Frontal cortex (tissue), 4 donors: ENCODE measurements at places on chromosomes 7 and 10. TPM values are rescaled to one million over a fixed set of nuclear protein-coding genes. Genes with fewer than 3 reads are reported as not detected.

DNA sequence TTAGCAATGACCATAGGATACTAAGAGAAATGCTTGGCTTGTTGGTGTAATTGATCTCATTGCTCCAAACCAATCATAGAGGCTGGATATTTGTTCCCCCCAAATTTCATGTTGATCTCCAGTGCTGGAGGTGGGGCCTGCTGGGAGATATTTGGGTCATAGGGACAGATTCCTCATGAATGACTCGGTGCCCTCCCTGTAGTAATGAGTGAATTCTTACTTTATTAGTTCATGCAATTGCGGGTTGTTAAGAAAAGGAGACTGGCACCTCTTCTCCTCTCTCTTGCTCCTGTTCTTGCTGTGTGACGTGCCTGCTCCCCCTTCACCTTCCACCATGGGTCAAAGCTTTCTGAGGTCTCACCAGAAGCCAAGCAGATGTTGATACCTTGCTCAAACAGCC, 630.1 kb downstream of the CALN1 start:
- DNase-seq: no peak

Gene CTAGE4
- 0.41 TPM for total RNA-seq

DNA sequence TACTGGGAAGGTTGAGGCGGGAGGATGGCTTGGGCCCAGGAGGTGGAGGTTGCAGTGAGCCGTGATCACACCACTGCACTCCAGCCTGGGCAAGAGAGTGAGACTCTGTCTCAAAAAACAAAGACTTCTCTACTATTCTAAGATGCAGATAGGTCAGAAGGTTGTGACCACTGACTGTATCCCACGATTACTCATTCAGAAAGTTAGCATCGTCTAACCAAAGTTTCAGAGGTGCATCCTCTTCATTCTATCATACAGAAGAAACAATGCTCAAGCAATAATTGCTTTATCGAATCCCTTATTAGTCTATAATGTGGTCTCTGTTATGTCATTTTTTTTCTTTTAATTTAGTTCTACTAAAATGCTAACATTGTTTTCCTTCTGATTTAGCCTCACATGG, 348.7 kb upstream of the LRGUK start:
- no peak for DNase-seq

- no peak for DNase-seq
These were observed 938.0 kb downstream of the SORCS3 start for GRCh38 chr10:105579112-105579511.

- no peak for DNase-seq
These were observed 99.7 kb upstream of the IFRD1 start for GRCh38 chr7:112350585-112350984.

Gene SLC25A40
- total RNA-seq: 14.3 TPM

GRCh38 chr10:124004663-124005004, 88.8 kb downstream of the CHST15 start:
- DNase-seq: no peak

GRCh38 chr7:593324-594115, 73.9 kb upstream of the PDGFA start:
- DNase-seq: no peak

DNA sequence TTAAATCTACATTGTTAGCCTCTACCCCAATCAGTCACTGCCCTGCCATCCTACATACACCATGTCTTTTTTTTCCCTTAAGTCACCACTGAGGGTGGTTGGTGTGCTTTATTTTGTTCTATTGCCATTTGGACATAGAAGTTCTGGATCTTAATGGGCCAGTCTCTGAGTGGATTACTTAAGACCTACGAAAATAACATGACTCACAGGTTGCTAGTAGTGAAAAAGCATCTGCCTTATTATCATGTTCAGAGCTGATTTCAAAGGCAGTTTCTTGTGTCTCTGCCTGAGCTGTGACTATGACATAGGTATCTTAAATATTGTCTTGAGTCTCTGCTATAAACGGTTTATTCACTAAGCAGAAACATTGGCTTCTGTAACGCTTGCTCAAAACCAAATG, 410.8 kb downstream of the MDFIC start:
- DNase-seq: no peak

DNA sequence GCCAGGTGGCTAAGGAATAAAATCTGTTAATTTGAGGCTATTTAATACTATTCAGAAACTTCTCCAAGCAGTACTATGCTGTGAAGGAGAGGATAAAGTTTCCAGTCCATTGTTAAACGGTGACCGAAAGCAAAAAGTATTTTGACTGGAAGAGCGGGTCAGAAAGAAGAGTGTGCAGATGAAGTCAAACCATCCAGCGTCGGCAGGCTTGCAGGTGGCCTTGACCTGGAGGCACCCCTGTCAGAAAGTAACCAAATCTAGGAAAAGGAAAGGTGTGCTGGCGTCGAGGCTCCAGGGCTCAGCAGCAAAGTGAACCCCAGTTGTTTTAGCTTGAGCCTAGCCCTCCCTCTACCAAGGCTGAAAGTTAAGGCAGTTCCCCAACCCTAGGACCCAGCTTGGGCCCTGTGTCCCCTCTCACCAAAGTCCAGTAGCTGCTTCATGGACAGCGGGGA, 544 bp downstream of the PDK4 start:
- no peak for DNase-seq

Gene GPR15LG
- not detected for total RNA-seq

Gene GIMAP8
- total RNA-seq: 1.6 TPM

Gene PKD2L1
- total RNA-seq: not detected

- DNase-seq: no peak
These were observed 1.0 kb upstream of the UBN2 start for GRCh38 chr7:139230023-139230422.

Gene PDK4
- total RNA-seq: 2.9 TPM

DNA sequence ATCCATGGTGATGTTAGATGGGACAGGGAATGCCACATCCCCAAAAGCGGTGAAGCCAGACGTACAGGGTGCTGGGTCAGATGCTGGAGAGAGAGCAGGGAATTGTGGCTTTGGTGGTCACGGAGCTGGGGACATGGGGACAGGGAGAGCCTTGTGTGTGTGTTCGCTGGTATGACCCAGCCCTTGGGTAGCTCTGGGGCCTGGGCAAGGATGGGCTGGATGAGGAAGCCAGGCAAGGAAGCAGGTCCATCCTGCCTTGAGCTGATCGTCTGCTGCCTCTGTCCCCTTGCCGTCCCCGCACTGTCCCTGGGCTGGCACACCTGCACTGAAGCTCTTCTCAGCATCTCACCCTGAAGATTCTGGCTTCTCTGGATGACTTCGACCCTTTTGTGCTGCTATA, 15.4 kb upstream of the CLDN4 start:
- no peak for DNase-seq

DNA sequence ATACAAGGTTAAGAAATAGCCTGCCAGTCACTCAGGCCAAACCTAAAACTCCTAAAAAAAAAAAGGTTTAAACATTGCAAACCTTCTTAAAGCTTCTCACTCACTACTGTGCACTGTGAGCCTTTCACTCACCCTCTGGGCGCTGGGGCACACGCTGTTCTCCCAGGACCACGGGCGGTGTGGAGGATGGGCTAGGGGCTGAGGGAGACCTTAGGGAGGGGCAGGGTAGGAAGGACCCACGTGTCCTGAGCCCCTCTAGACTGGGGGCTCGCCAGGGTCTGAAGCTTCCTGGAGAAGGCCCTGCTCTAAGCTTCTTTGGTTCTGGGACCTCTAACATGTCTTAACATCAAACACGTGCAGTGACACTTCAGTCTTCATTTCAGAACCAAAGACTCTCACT, 569.8 kb downstream of the DNAJB6 start:
- no peak for DNase-seq

DNA sequence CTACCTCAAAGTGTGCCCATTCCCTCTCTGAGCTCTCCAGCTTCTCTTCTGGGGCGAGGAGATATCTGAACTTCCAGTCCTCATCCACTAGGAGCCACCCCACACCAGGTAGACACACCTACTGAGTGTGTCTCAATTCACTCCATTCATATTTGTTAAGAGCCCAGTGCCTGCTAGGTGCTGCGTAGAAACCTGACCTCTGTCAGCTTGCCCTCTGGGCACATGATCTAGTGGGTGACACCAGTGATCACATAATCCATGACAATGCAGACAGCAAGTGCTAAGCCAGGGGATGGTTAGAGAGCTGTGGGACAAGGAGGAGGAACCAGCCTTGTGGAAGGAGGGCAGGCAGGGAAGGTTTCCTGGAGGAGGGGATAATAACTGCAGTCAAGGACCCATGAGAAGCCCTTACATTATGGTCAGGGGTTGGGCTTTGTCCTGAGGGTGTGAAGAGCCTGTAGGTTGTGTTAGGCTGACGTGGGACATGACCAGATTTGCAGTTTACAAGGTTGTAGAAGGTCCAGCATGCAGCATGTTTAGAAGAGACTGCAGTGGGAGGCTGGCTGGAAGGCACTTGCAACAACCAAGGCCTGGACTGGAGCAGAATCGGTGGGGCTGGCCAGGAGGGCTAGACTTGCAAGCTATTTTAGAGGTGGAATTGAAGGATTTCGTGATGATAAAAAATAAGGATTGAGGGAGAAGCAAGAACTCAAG, 81.8 kb downstream of the COL13A1 start:
- no peak for DNase-seq

GRCh38 chr7:142409471-142409870, 151.6 kb upstream of the PRSS58 start:
- DNase-seq: no peak

GRCh38 chr7:70598976-70599375, 533.0 kb upstream of the GALNT17 start:
- no peak for DNase-seq

GRCh38 chr7:135537453-135537852, 20.3 kb upstream of the NUP205 start:
- DNase-seq: no peak

GRCh38 chr10:57314046-57314445, 953.0 kb upstream of the ZWINT start:
- DNase-seq: no peak

DNA sequence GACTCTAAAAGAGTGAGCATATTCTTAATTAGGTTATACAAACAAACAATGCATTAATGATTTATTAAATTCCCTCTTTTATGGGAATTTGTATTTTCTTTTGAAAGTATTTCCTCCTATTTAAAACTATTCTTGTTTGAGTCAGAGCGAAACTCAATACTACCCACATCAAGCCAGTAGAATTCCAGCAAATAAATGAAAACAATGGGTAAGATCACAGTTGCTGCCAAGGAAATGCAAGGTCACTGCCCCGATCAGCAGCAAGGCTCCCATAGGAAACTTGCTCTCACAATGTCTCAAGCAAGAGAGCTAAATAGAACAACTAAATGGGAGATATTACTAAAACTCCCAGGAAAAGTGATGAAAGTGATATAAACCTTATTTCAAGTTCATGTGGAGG, 206.3 kb downstream of the THSD7A start:
- no peak for DNase-seq

DNA sequence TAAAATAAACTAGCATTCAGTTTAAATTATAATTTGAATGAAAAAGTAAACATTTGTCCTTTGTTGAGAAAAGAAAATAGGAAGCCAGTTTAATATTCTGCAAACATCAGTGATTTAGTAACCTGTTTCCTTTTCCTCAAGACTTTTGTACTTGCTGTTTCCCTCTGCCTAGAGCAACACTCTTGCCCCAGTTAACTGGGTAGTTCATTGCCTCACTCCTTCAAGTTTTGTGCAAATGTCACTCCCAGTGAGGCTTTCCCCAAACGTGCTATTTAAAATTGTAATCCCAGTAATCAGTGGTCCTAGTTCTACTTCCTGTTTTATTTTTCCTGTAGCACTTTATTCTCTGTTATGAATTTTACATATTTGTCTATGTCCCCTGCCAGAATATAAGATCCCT, 23.8 kb downstream of the DLD start:
- DNase-seq: no peak

DNA sequence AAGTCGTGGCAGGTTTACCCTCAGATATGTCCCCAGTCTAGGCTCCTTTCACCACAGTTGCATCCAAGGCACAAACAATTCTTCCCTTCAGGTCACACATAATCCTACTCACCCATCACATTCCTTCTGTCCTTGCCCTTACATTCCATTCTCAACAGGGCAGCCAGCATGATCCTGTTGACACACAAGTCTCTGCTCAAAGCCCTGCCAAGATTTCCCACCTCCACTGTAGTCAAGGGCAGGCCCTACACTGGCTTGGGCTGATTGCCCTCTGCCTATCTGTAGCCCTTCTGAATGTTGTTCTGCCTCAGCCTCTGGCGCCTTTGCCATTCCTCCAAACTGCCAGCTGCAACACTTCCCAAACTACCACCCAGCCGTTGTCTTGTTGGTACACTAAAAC, 187.9 kb upstream of the AKR1E2 start:
- DNase-seq: no peak

GRCh38 chr10:58177362-58177947, 90.2 kb downstream of the IPMK start:
- DNase-seq: peak; percentile 11

Gene VWA2
- 2.9 TPM for total RNA-seq

- DNase-seq: no peak
These were observed 42.0 kb downstream of the GNA12 start for GRCh38 chr7:2802101-2802500.

DNA sequence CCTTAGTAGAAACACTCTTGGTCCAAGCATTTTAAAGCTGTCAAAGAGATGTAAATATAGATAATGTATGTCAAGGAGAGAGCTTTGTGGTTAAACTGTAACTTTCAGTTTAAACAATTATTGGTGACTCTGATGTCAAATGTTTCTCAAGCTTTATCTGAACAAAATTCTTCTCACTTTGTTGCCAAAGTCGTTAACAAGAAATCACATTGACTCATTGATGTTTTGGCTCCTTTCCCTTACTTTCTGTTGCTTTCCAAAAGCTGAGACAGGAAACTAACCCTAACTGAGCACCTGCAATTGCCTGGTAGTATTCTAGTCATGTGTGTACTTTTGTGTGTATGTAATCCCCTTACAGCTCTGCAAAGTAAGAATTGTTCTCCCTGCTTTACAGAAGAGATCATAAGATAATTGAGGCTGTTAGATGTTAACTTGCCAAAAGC, 108.5 kb downstream of the CFTR start:
- no peak for DNase-seq

GRCh38 chr10:78933828-78934531, 134.8 kb upstream of the ZMIZ1 start:
- DNase-seq: no peak

GRCh38 chr7:34656041-34656440, 2.0 kb upstream of the NPSR1 start:
- no peak for DNase-seq

Gene ITPRID1
- 1.2 TPM for total RNA-seq

DNA sequence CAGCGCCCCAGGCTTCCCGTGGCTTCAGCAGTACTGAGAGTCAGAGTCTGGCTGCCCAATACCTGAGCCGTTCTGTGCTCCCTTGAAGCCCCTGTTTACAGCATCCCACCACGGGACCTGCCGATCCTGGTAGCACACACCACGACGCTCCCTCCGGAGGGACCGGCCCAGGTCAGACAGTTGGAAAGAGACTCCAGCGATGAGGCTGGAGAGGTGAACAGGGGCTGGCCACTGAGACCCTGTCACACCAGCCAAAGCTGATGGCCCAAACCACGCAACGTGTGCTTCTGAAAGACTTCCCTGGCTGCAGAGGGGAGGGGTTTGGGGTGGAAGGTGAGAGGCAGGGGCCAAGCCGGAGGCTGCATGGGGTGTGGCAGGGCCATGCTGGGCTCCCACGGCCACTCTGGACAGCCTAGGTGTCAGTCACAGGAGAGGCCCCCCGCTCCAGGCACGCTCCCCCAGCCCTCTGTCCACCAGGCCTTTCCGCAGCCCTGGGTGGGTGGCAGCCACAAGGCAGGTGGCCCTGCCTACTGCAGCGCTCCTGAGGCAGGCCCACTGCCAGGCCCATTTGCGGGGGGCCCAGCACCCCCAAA, 140.2 kb upstream of the CHST15 start:
- DNase-seq: no peak

GRCh38 chr7:47943676-47944474, 4.4 kb downstream of the PKD1L1 start:
- DNase-seq: no peak
